CD8-positive, alpha-beta T cell (primary cell): ENCODE measurements at places on chromosomes 12 and 14.
A peak's percentile ranks its signal among the peaks of the same experiment; 100 is the strongest.

- DNase-seq, result no peak
These were observed 76.1 kb downstream of the LRIG3 start for GRCh38 chr12:58844161-58844560.

DNA sequence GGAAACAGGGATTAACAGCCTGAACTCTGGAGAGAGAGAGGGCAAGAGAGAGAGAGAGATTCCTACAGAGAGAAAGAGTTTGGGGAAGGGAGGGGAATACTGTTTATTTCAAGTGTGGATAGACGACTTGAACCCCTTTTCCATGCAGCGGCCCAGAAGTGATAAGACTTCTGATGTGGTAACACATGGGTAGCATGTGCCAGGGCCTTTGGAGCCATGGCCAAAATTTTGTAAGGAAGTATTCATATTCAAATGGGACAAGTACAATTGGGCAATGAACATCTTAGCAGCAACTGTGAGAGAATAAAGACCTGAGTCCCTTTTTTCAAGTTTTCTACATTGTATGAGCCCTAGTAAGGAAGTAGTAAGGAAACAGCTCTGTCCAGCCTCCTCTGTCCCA is 42.4 kb upstream of the CCDC196 start:
- no peak for DNase-seq

DNA sequence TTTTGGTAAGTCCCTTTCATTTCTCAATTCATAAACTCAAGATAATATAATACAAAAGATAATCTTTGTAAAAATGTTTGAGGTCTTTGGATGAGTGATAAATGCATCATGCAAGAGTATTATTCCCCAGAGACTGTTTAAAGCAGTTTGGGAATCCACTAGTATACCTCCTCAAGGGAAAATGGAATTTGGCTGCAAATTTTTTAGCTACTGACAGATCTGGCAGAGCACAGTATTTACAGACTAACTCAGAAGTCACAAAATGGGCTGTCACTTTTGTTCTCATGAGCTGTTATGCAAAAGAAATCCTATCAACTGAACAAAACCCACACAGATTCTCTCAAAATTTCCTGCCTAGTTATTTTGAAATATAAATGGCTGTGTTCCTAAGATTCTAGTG is 9.9 kb downstream of the SPIC start:
- DNase-seq, result no peak

DNA sequence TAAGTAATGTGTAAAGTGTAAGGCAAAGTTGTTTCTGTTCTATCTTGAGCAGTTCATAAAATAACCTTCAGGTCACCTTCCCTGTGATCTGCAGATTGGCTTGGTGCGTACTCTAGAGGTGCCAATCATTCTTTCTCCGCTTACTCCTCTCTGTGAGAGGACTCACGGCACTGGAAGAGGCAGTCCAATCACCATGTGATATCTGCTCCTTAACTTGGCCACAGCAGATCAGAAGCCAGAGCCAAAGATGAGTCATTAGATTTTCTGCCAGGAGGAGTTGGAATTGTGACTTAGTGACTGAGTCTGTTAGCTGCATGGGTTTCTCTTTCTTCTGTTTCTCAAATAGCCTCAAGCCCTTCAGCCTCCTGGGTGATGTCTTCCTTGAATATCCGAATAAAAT is 165.5 kb downstream of the SLC41A2 start:
- no peak for DNase-seq

GRCh38 chr12:108551535-108551934 is 9.4 kb downstream of the SART3 start:
- DNase-seq, result no peak

- DNase-seq, result no peak
These were observed 31.5 kb downstream of the TTC7B start for GRCh38 chr14:90784621-90785270.

DNA sequence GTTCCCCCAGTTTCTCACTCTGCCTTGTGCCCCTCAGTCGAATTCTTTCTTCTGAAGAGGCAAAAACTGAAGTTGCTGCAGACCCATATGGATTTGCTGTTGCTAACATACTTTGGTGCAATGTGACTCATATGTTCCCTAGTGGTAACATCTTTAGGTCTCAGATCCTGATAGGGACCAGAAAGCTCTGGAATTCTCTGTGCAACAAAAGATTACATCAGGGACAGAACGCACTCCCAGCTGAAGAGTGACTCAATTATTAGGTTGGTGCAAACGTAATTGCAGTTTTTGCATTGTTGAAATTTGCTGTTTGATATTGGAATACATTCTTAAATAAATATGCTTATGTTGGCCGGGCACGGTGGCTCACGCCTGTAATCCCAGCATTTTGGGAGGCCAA is 8.2 kb upstream of the DHRS2 start:
- DNase-seq, result no peak

- no peak for DNase-seq
These were observed 669 bp downstream of the RFX4 start for GRCh38 chr12:106583242-106584103.

DNA sequence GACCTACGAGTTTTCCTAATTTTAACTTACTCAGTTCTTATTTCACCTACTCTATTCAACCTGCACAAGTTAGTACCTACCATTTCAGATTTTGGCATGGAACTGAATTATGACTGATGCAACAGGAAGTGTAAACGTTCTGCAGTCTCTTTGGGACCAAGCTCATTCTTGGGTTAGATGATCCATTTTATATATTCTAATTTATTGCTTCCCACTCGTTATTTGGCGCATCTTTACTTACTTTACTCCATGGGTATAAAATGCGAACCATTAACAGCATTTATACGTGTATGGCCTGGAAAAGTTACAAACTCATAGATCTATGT is 1.0 kb upstream of the EML1 start:
- DNase-seq, result no peak

GRCh38 chr14:101181446-101182313 is 278.2 kb upstream of the RTL1 start:
- DNase-seq, result no peak

DNA sequence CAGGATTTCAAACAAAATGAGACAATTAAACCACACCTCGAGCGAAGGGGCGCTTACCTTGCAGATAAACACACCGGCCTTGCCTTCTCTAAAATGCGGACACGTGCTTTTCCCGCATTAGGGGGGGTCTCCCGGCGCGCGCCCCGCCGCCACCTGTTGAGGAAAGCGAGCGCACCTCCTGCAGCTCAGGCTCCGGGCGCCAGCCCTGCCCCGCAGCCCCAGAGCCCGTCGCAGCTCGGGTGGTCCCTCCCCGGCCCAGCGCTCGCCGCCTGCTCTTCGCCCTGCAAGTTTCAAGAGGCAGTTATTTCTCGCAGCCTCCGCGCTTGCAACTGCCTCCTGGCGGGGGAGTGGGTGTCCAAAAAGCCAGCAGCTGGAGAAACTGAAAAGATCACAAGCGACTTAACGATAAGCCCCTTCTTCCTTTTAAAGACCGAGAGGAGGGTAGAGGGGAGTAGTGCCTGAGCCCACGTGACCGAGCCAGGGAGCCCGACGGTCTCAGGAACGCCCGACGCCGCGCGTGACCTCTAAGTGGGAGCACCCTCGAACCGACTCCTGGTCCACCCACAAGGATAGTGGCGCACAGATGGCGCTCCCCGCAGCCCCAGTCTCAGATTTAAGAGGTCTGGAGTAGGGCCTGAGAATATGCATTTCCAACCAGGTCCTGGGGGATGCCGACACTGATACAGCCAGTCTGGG is at the start of gene ESR2:
TSS of gene ESR2 (minus strand) at position 396 of the 696 bp plus-strand sequence. CDS start 11,386 bp downstream, outside the sequence.
- DNase-seq, result peak; percentile 6

DNA sequence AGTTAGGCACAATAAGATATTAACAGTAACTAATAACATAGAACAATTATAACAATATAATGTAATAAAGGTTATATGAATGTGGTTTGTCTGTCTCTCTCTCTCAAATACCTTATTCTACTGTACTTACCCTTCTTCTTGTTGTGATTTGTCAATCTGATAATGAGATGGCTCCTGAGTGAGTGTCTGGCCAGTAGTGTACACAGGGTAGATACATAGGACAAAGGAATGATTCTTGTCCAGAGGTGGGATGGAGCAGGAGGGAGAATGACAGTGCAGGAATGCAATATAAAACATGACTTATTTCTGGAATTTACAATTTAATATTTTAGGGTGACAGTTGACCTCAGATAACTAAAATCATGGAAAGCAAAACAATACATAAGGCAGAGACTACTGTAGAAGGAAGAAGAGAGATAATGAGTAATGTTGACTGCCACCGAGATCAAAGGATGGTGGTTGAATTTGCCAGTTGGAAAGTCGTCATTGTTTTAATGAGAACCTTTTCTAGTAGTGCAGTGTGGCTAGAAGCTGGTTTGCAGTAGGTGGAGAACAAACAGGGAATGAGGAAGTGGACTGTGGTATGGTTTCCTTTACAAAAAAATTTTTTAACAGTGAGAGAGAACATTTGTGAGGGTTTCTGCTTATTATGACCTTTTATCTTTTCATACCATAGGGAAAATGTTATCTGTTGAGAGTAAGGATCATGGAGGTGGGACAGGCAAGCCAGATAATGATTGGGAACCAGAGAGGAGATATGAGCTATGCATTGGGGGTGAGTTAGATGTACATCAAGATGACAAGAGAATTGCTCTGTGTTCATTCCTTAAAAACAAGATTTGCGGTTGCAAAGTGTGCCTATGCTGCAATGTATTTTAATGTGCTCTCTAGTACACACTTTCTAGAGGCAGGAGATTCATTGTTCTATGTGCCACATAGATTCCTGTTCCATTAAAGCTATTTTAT is 458.3 kb downstream of the BTG1 start:
- peak; percentile 80 for DNase-seq

GRCh38 chr14:104732355-104732804 is 8.4 kb downstream of the ADSS1 start:
- no peak for DNase-seq

- no peak for DNase-seq
These were observed 95.3 kb upstream of the SLC35F4 start for GRCh38 chr14:57960946-57961785.

DNA sequence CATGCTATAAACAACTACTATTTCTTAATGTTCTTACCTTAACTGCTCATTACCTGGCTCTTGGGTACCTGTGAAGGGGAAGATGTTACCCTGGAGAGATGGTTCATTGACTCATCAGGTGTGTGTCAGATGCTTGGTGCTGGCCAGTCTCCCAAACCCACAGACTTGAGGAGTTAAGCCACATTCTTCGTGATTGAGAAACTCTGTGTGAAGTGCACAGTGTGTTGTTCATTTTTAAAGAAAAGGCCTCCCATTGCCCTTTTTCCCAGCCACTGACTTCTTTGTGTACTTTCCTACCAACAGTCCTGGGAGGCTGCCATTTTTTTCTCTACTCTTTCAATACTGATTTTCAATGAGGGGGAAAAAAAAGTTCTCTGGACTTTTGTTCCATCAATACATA is 3.2 kb downstream of the MGST1 start:
- DNase-seq, result no peak

DNA sequence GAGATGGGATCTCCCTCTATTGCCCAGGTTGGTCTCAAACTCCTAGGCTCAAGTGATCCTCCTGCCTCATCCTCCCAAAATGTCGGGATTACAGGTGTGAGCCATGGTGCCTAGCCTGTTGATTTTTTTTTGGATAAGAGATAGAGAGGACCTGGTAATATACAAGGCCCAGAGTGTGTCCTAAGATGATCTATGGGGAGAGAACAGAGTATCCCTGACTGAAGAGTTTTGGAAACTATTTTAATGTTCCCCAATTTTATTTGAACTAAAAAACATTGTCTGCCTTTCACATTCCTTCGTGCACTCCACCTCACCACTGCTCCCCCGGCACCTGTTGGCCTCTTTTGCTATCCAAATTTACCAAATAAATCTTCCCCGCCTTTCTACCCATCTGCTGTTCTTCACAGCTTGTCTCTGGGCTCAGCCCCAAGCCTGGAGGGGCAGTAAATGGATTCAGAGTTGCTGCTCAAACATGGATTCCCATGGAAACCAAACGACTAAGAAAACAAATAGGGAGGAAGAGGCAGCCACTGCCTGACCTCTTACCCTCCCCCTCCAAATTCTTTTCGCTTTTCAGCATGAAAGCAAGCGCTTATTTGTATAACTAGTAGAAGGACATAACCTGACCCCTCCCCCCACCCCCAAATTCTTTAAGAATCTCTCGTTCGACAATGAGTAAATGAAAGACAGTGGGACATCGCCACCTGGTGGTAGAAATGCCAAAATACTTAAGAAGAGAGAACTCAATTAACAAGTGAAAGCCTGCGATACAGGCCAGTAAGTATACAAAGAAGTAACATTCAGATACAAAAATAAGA is 22.6 kb downstream of the OR10G3 start:
- peak; percentile 81 for DNase-seq

DNA sequence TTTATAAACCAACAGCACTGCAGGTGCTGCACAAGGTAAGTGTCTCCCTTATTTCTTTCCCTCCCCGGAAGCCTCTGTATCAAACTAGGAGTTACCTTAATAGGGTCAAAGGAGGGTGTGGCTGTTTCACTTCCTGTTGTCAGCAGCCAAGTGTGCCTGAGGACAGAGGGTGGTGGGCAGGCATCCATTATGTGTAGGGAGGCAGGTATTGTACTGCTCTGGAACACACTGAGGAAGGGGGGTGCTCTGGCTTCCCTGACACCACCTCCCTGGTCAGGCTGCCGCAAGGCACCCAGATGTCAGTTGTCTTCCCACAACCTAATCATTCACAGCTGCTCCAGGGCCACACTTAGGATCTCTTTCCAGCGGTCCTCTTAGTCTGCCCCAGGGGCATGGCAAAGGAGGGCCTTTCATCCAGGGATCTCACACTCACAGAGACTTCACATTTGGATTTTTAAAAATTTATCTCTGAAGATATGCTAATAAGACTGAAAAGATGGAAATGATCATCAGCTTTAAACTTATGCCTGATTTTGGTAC is 132.0 kb upstream of the ARHGAP5 start:
- no peak for DNase-seq

DNA sequence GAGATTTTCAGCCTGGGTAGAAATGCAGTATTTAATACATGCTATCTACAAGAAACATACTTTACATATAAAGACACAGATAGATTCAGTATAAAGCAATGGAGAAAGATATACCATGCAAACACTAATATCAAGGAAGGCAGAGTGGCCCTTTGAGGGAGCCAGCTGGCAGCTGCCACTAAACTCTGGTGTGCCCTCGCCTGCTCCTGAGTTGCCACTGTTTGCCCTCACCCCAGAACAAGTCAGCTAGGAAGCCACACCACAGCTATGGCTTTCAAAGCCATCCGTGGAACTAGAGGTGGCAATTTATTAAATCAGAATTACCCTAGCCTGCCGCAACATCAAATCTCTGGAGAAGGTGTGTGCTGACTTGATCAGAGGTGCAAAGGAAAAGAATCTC is 18.3 kb downstream of the PXN start:
- no peak for DNase-seq

GRCh38 chr14:94144765-94145164 is 15.4 kb upstream of the IFI27L2 start:
- DNase-seq, result no peak

DNA sequence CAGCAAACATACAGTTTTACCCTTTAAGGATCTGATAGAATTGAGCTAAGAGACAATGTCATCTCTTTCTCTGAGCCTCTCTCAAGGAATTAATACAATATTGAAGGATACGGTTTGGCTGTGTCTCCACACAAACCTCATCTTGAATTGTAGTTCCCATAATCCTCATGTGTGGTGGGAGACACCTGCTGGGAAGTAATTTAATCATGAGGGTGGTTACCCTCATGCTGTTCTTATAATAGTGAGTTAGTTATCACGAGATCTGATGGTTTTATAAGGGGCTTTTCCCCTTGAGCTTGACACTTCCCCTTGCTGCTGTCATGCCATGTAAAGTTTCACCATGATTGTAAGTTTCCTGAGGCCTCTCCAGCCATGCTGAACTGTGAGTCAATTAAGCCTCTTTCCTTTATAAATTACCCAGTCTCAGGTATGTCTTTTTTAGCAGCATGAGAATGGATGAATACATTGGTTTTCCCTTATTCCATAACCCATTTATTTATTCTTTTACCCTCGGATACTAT is 47.6 kb downstream of the TMEM30B start:
- no peak for DNase-seq

GRCh38 chr12:116210131-116210530 is 67.4 kb downstream of the MED13L start:
- no peak for DNase-seq
